Cardiac muscle cell (in vitro differentiated cells and primary cell): ENCODE measurements at places on chromosomes 6 and 20. TPM values are rescaled to one million over a fixed set of nuclear protein-coding genes. Genes with fewer than 3 reads are reported as not detected.

- DNase-seq = no peak
Measured at GRCh38 chr6:17940151-17940792, 47.2 kb downstream of the KIF13A start.

DNA sequence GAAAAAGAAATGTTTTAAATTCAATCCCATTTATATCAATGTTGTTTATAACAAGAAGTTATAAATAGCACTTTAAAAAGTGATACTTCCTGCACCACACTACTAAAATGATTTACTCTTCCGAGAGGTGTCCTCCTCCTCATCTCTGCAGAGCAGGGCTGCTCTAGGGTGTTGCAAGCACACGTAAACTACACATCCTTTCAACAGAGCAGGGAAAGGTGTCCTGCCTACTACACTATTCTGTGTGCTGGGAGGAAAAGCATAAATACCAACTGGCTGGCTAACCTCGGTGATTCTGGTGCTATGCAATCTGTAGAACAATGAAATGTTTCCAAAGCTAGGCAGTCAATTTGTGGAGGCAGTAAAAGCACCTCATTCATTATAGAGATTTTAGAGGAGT lies 89.5 kb upstream of the MAP7 start:
- no peak for DNase-seq

Gene DEFB132
- not detected in 2 replicates for total RNA-seq

- peak; percentile 86 for DNase-seq
Measured at GRCh38 chr6:15491255-15491985, 171.4 kb downstream of the DTNBP1 start.

DNA sequence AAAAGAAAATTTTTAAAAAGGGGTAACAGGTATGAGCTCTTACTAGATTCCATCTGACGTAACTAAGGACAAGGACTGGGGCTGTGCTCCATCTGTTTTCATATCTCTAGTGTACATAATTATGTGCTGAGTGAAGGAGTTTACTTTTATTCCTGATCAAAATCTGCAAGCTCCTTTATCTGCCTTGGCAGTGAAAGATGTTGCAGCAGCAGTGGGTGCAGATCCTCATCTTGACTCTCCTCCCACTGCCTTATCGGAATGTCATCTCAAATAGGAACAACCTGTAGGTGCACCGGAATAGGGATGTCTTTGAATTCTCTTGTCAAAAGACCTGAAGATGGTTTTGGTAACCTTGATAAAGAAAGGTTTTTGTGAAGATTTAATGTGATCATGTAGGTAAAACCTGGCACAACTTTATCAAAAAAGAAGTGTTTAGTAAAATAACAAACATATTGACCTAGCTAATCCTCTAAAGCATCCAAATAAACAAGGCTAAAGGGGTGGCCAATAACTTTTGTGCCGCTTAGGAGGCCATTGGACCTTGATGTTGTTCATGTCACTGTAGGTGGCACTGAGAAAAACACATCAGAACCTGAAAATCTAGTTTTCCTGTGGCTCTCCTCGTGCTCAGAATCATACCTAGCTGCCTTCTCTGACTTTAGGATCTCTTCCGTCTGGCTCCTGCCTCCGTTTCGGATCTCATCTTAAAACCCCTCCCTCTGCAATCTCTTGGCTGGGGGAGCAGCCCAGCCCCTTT lies 19.0 kb upstream of the SLC16A10 start:
- DNase-seq = no peak

GRCh38 chr6:159444056-159444760 lies 248.8 kb downstream of the SOD2 start:
- DNase-seq = no peak

- DNase-seq = no peak
Measured at GRCh38 chr20:64056889-64057627, 5.9 kb upstream of the TCEA2 start.

DNA sequence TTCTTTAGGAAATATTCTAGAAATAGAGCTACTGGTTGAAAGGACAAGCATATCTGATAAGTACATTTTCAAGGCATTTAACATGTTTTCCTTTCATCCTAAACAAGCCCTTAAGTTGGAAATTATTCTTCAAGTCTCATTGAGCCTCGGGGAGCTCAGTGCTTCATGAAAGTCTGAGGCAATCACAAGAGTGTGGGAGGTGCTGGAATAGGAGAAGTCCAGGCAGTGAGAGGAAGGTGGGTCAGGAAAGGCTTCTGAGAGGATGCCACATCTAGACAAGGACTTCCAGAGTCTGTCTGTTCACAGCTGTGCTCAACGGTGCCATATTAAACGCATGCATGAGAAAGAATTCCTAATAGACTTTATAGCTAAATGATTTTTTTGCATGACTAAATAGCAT lies 69.8 kb downstream of the CD83 start:
- DNase-seq = no peak

GRCh38 chr6:54206510-54206909 lies 95.3 kb downstream of the MLIP start:
- no peak for DNase-seq

DNA sequence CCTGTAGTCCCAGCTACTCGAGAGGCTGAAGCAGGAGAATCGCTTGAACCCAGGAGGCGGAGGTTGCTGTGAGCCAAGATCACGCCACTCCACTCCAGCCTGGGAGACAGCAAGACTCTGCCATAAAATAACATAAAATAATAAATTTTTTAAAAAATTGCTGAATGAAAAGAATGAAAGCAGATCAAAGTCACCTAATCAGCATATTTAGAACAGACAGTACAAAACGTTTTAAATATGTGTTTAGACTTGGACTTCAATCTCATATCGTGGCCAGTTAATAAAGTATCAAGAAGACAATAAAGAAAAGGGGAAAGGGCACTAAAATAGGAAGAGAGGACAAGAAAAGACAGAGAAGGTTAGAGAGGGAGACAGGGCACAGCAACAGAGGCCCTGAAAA lies 74.6 kb downstream of the EPM2A start:
- DNase-seq = no peak

DNA sequence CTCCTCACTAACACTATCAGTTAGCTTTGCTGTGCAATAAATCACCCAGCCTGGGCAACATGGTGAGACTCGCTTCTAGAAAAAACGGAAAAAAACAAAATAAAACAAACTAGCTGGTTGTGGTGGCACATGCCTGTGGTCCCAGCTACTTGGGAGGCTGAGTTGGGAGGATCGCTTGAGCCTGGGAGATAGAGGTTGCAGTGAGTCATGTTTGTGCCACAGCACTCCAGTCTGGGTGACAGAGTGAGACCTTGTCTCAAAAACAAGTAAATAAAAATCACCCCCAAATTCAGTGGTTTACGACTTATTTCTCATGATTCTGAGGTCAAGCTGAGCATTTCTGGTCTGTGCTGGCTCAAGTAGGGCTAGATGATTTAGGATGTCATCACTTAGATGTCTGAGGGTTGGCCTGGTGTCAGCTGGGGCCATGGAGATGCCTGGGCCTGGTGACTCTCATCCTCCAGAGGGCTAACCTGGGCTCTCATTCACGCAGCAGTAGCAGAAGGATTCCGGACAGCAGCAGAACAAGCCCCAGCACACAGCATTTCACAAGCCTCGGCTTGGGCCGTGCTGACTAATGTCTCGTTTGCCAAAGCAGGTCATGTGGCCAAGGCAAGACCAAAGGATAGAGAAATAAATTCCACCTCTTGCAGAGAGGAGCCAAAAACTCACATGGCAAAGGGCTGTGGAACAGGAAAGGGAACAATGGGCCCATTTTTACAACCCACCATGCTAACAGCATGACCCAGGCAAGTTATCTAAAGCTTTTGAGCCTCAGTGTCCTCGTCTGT lies 32.5 kb downstream of the MGME1 start:
- no peak for DNase-seq

DNA sequence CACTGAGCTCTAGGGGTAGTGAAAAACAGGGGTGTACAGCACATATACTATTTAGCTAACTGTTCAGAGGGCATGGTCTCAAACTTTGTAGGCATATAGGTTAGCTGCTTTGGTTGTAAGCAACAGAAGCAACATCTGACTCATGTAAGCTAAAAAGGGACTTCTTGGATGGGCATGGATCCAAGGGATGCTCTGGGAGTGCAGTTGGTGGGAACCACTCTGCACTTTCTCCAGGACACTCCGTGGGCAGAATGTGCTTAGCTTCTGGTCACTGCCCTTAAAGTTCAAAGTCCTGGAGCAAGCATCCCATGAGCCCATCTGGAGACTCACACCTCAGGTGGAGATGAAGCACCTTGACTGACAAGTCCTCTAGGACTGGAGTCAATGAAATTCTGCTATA lies 11.5 kb downstream of the APCDD1L start:
- DNase-seq = no peak

GRCh38 chr6:36962874-36963273 lies 8.3 kb downstream of the PI16 start:
- peak; percentile 71 for DNase-seq

GRCh38 chr20:14005996-14006395 lies 10.7 kb downstream of the MACROD2 start:
- DNase-seq = no peak

- DNase-seq = no peak
Measured at GRCh38 chr6:45351076-45351475, 22.9 kb downstream of the RUNX2 start.

Gene TMEM170B
- 2.6 and 3.0 TPM in 2 replicates for total RNA-seq

Gene PEX6
- 40.9 and 52.0 TPM in 2 replicates for total RNA-seq

Gene RSPH4A
- total RNA-seq = 0.21 and 0.56 TPM in 2 replicates

Gene TGM3
- 0.11 TPM in 1 of 2 replicates, not detected in the other for total RNA-seq

DNA sequence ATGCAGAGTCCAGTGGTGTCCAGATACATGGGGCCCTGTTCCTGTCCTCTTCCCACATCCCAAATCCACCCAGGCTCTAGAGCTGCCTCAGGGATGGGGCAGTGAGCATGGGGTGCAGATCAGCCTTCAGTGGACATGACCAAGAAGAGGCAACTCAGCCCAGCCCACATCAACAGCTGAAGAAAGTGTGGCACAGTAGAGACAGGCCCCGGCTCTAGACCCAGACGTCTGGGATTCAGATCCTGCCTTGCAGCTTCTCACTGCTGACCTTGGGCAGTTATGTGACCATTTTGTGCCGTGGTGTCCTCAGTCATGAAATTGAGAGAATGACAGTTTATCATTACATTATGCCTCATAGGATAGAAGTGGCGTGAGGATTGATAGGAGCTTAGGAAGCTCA lies 54.6 kb upstream of the CST7 start:
- DNase-seq = no peak

Gene NOTCH4
- 5.0 and 5.4 TPM in 2 replicates for total RNA-seq

DNA sequence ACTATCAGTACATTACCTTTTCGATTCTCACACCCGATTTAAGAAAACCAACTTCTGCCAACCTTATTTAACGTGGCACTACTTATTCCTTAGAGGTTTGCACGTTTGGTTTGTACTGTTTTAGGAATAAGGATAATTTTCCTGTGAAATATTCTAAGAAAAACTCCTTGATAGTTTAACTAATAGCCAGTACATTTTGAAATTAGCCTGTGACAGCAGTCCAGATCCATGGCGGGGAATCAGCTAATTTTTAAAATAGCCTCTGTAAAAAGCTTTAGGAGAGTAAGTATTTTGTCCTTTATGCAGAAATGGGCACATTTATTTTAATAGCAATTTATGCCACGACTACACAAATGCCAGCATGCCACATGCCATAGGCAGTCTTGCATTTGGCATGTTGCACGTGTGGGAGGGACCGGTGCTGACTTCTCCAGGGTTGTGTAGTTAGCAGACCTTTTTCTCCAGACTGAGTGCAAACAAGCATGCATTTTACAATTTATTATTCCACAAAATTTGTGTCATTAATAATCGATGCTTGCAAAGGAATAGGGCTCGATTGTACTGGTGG lies 6.2 kb downstream of the FOXC1 start:
- DNase-seq = no peak

GRCh38 chr20:35463455-35464300 lies 8.3 kb downstream of the CEP250 start:
- DNase-seq = peak; percentile 81

Gene B3GAT2
- total RNA-seq = 0.28 and 0.92 TPM in 2 replicates

DNA sequence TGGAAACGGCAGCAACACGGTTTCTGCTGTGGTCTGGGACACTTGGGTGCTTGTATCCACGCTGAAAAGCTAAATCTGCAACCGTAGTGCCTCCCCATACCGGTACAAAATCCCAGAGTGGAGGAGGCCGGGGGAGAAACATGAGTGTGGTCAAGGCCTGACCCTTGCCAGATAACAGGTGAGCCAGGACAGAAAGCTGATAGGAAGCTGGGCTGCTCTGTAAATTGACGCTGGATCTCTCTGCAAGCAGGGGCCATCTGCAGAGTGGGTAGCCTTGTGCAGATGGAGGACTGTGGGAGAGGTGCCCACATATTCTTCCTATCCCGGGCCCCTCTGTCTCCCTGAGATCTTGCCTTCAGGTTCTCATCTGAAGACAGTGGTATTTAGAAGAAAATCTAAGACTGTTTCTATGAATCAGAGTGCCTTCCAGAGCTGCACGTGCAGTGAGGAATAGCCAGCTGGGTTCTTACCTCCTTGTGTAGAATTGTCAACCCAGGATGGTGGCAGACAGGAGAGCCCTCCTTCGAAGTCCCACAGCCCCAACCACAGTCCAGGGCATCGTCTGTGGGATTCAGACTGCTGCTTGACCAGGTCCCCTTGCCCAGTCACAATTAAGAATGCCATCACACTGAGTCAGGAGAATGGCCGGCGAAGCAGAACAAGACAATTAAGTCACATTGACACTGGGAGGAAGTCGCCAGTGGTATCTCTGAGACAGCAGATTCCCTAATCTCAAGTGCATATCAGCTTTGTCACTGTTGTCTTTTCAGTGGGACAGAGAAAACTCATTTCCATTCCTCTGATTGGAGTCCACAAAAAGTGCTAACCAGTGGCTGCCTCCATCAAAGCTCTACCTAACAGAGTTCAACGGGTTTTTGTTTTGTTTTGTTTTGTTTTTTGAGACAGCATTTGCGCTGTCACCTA lies 100.0 kb upstream of the RIPOR2 start:
- no peak for DNase-seq

Gene MYLIP
- total RNA-seq = 30.1 and 35.6 TPM in 2 replicates

DNA sequence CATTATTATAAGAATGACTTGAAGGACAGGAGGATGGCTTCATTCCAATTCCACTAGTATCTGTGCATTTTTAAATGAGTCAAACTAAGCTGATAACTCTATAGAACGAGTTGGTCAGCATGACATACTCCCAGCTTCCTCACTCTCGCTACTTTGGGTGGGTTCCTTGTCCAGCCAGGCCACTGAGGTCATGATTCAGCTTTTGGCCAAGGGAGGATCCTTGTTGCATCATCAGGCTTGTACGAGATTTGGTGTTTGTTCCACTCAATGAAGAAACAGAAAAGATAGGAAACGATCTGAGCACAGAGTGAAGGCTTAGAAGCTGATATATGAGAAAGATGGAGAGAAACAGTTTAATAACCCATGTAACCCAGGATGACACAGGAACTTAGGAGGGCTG lies 19.8 kb downstream of the NEDD9 start:
- peak; percentile 87 for DNase-seq

- DNase-seq = no peak
Measured at GRCh38 chr6:40778918-40779317, 191.8 kb upstream of the LRFN2 start.

Gene HLA-DRA
- total RNA-seq = not detected in 2 replicates

GRCh38 chr20:51876313-51876940 lies 74.1 kb upstream of the SALL4 start:
- no peak for DNase-seq

- DNase-seq = no peak
Measured at GRCh38 chr6:158758941-158759479, 60.2 kb downstream of the EZR start.

- DNase-seq = no peak
Measured at GRCh38 chr20:1854246-1854645, 41.0 kb upstream of the SIRPA start.

GRCh38 chr20:46746956-46747526 lies 37.6 kb downstream of the SLC2A10 start:
- no peak for DNase-seq

- no peak for DNase-seq
Measured at GRCh38 chr20:23081263-23081819, 4.8 kb downstream of the CD93 start.

Gene DYNLRB1
- total RNA-seq = 132 and 155 TPM in 2 replicates
